Activated CD8-positive, alpha-beta T cell treated with anti-CD3 and anti-CD28 coated beads, Interleukin-2, amount 10 ng/mL, durations not matched to agents 7 days and 5 days (primary cell): ENCODE measurements at places on chromosomes 7 and 10. TPM values are rescaled to one million over a fixed set of nuclear protein-coding genes. Genes with fewer than 3 reads are reported as not detected.
A peak's percentile ranks its signal among the peaks of the same experiment; 100 is the strongest.

The NKX1-2 gene
- not detected for total RNA-seq

The ATG9B gene
- total RNA-seq, result 7.4 TPM

GRCh38 chr7:151095123-151095797 is 9.0 kb downstream of the AGAP3 start:
- no peak for DNase-seq

DNA sequence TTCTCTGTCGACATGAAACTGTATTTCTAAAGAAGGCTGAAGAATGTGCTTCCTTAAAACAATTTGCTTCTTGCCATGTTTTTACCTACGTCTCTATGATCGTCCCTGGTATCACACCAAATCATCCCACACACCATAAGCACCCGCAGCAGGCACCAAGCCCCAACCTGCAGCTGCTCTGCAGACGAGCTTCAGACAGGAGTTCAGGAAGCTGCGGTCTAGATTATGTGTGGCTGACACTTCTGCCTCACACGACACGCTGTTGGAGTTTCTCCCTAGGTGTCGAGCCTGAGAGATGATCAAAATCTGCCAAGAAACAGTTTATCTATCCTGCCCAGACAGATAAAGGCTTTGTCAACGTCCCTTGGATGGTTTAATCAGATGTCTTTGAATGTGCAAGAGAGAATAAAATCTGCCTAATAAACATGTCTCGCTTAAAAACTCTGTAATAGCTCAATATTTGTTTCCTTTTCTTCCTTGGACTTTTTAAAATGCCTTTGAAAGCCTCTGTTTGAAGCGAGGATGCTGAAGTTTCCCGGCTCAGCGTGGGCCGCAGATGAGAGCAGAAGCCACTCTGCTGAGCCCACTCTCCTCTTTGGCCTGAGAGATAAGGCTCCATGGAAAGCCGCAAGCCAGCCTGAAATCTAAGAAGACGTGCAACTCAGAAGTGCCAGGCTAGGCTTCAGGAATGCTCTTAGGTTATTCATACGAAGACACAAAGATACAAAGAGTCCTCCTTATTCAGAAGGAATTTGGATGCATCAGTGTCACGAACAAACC is 158.3 kb upstream of the PFKP start:
- DNase-seq, result peak; percentile 46

DNA sequence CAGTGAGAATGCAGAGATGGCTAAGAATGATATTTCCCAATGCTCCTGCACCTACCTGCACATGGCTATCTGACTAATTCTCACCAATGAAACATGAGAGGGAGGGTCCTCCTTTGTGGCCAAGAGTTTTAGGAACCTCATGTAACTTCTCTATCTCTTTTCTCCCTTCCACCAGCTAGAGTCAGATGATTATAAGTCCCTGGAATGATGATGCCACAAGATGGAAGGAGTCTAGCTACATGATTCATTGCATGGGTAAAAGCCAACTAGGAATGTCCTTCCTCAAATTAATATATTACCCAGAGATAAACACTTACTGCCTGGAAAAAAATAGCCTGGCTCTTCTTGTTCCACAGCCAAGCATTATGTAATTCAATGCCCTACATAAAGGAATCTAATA is 55.1 kb upstream of the AASS start:
- no peak for DNase-seq

GRCh38 chr7:65924193-65924592 is 51.3 kb downstream of the VKORC1L1 start:
- DNase-seq, result no peak

DNA sequence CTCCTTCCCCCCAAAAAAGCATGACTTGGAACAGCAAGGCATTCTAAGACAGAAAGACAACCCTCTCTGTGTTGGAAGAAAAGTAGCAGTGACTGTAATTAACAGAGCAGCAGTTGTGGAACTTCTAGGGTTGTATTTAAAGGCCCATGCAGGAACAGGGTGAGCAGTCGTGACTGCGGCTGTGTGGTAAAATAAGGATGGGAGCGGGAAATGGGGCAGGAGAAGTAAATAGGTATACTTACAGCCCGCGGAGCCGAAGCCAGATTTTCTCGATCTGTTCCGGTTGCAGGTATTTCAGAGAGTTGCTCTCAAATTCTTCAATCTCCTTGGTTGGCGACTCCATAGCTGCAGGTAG is 179 bp downstream of the PDE1C start:
- DNase-seq, result no peak

The TEX36 gene
- not detected for total RNA-seq

The IFIT2 gene
- 7.3 TPM for total RNA-seq

The STEAP4 gene
- not detected for total RNA-seq

GRCh38 chr10:83959328-83959727 is 180.0 kb upstream of the GHITM start:
- DNase-seq, result no peak

The SAMD9L gene
- 102 TPM for total RNA-seq

- DNase-seq, result no peak
These were observed 1.8 kb downstream of the TNRC18 start for GRCh38 chr7:5421714-5422395.

- no peak for DNase-seq
These were observed 20.7 kb downstream of the NMT2 start for GRCh38 chr10:15147594-15148392.

- no peak for DNase-seq
These were observed 23.1 kb downstream of the ZC3HAV1 start for GRCh38 chr7:139086454-139086853.

DNA sequence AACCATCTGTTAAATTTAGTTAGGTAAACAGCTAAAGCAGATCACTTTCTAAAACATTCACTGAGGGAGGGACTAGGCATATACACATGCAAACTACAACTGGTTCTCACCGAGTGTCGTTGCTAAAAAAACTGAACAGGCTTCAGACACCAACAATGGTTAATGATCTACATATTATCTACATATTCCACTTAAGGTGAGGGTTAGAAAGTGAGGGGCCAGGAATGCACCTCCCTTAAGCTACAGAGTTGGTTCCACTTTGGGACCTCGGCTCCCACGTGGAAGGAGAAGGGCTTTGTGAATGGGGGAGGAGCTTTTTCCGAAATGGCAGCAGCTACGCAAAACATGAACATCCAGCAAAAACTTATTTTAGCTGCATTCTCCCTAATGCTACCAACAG is 5.8 kb downstream of the CTBP2 start:
- DNase-seq, result no peak

- DNase-seq, result no peak
These were observed 25.6 kb downstream of the YKT6 start for GRCh38 chr7:44226396-44226753.

DNA sequence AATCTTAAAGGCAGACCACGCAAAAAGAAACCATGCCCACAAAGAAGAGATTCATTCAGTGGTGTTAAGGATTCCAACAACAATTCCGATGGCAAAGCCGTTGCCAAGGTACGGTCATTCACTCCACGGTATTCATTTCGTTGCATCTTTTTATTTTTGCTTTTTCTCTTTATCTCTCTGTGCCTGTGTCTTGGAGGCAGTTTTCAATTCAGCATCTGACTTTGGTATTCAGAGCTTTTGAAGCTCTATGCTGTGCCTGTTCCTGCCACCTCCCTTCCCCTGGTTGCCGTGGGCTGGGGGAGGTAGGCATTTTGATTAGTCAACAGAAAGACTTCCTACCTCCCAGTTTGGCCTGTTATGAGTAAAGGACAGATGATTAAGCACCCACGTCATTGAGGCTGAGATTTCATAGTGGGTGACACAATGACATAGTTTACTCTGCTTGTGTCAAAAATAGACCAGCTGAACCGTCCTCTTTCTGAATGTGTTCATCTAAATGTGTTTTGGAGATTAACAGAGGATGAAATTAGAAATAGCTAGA is 149.5 kb downstream of the ARID5B start:
- peak; percentile 75 for DNase-seq

- no peak for DNase-seq
These were observed 48.9 kb downstream of the VOPP1 start for GRCh38 chr7:55523366-55523765.

DNA sequence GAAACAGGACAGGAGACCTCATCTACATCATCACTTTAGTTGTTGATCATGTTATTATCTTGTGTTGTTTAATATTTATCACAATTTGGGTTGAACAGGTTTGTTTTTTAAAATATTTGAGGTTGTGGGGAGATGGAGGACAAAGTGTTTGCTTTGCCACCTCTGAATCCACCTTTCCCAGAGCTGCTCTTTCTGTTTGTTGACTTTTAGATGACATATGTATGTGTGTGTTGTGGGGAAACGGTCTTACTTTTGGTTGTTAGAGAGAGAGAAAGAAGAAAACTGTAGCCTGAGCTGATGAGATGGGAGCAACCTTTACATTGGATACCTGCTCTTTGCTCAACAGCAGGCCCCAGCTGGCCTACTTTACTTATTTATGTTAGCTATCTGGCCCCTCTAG is 19.0 kb upstream of the SLC16A12 start:
- no peak for DNase-seq

The ELAPOR2 gene
- 2.3 TPM for total RNA-seq

DNA sequence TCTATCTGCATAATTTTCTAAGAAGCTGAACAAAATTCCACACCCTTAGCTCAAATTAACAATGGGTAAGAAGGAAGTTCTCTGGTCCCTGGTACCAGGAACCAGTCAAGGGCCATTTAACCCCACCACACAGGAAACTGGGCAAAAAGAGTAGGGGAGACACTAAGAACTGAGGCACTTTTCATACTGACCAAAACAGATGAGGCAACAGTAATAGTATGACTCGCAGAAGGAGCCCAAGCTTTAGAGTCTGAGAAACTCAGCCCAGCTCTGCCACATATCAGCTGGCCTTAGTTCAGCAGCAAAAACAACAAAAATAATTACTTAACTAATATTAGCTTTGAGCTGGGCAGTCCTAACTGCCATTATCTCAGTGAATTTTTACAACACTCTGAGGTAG is 221.2 kb downstream of the FAM107B start:
- DNase-seq, result no peak

GRCh38 chr10:13628661-13629060 is 41.9 kb downstream of the PRPF18 start:
- no peak for DNase-seq

DNA sequence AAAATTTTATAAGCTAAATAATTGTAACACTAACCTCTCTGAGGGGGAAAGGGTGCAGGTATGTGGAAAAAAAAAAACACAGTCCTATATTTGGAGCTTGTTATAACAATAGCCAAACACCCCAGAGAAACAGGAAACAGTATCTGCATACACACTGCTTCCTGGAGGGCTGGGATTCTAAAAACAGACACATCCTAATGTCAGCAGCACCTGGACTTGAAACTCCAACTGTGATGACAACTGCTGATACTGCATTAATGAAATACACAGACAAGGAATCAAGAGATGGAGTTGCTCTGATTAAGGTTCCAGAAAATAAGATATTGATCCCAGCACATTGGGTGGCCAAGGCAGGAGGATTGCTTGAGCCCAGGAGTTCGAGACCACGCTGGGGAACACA is 9.3 kb downstream of the DAGLB start:
- DNase-seq, result no peak

The VENTX gene
- not detected for total RNA-seq

GRCh38 chr7:141198194-141198958 is 124.5 kb downstream of the TMEM178B start:
- DNase-seq, result no peak

GRCh38 chr10:132096863-132097478 is 31.2 kb downstream of the JAKMIP3 start:
- DNase-seq, result no peak

- DNase-seq, result peak; percentile 85
These were observed 11.3 kb upstream of the SAMD8 start for GRCh38 chr10:75099952-75100763.

- no peak for DNase-seq
These were observed 64.9 kb downstream of the ZNF37A start for GRCh38 chr10:38159004-38159403.

The PDK4 gene
- total RNA-seq, result not detected

GRCh38 chr10:113681533-113682470 is 2.1 kb downstream of the CASP7 start:
- DNase-seq, result peak; percentile 56

GRCh38 chr7:2386964-2387669 is 16.3 kb upstream of the CHST12 start:
- no peak for DNase-seq

- DNase-seq, result no peak
These were observed 122.9 kb upstream of the BET1 start for GRCh38 chr7:94127026-94127425.

The ANKRD16 gene
- total RNA-seq, result 5.2 TPM

The SRRT gene
- 273 TPM for total RNA-seq

DNA sequence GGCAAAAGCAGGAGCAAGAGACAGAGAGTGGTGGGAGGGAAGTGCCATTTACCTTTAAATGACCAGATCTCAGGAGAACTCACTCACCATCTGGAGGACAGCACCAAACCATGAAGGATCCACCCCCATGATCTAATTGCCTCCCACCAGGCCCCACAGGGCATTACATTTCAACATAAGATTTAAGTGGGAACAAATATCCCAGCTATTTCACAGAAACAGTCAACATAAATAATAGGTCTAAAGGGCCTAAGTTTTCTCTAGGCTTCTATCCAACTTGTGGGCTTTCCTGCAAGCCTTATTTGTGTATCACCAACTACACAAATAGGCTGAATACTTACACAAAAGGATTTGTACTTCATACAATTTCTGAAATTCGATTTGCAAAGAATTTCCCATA is 196.8 kb upstream of the POT1 start:
- DNase-seq, result no peak

- DNase-seq, result no peak
These were observed 822.1 kb upstream of the SORCS1 start for GRCh38 chr10:107986571-107986970.

The STEAP1B gene
- not detected for total RNA-seq
